ENCODE measurements at places on chromosomes 16 and 17.
A peak's percentile ranks its signal among the peaks of the same experiment; 100 is the strongest.

- DNase-seq, result no peak
Measured at GRCh38 chr17:6487251-6488007, 43.2 kb downstream of the PIMREG start.

GRCh38 chr16:87874639-87875427 is 5.5 kb upstream of the SLC7A5 start:
- DNase-seq, result peak; percentile 69

DNA sequence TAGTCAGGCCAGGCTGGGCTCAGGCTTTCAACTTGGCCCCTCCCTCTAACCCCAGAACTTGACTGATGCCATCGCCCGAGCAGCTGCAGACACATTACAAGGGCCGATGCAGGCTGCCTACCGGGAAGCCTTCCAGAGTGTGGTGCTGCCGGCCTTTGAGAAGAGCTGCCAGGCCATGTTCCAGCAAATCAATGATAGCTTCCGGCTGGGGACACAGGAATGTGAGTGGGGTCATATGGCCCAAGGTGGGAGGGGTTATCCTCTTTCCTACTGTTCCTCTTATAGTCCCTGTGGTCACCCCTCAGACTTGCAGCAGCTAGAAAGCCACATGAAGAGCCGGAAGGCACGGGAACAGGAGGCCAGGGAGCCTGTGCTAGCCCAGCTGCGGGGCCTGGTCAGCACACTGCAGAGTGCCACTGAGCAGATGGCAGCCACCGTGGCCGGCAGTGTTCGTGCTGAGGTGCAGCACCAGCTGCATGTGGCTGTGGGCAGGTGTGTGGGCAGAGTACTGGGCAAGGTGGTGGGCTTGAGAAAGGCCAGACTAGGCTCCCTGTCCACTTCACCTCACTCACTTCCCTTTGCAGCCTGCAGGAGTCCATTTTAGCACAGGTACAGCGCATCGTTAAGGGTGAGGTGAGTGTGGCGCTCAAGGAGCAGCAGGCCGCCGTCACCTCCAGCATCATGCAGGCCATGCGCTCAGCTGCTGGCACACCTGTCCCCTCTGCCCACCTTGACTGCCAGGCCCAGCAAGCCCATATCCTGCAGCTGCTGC is 2.1 kb upstream of the NRN1L start:
- no peak for DNase-seq

- no peak for DNase-seq
Measured at GRCh38 chr17:1360975-1361374, 39.0 kb downstream of the YWHAE start.

- no peak for DNase-seq
Measured at GRCh38 chr17:82961366-82962162, 117.8 kb upstream of the METRNL start.

GRCh38 chr17:50265212-50265611 is 9.1 kb upstream of the TMEM92 start:
- no peak for DNase-seq

- peak; percentile 11 for DNase-seq
Measured at GRCh38 chr16:84013787-84014569, 28.6 kb downstream of the SLC38A8 start.

DNA sequence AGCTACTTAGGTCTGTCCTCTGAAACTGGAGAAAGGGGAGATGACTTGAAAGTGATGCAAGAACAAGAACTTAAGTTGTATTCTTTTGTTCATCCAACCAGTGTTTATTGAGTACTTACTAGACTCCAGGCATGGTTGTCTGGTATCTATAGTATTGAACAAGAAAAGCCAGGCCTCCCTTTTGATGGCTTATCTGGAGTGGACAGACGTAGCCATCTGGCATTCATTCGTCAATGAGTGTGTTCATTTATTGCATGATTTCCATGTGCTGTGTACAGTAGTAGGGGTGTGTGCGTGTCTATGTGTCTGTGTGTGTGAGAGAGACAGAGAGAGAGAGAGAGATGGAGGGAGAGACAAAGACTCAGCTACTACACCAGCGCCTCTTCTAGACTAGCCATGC is 9.2 kb downstream of the ABAT start:
- DNase-seq, result no peak

DNA sequence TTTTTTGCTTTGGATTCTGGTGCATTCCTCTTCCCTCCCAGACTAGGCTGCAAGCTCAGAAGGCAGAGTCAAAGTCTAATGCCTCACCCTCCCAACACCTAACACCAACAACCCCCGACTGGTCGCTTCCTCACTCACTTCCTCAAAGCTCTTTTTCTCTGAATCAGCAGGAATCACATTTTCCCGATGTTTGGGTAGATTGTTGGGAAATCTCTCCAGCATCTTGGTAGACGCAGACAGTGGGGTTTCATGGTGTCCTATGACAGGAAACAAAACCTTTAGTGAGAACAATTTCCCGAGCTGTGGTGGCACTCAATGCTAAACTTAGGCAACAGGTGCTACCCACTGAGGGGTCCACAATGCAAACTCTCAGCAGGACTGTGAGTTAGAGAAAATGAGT is 39.9 kb upstream of the ICAM2 start:
- DNase-seq, result no peak

GRCh38 chr16:85718153-85718477 is 29.4 kb upstream of the GINS2 start:
- no peak for DNase-seq

DNA sequence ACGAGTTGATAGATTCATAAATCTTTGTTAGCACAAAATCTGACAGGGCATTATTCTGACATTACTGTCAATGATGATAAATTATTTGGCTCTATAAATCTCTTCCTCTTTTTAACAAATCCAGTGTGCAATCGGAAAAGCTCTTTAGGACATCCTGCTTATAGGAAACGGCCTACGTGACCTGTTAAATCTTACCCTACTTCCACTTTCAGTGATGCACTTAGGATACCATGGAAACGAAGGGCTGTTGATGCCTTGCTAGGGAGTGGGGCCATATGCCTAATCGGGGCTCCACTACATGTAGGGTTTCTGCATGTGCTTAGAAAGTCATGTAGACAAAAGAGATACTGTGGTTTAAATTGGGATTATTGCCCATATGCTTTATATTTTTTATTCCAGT is 27.2 kb downstream of the ZNF594 start:
- DNase-seq, result no peak

GRCh38 chr17:74888469-74888868 is 5.0 kb downstream of the FADS6 start:
- no peak for DNase-seq

GRCh38 chr16:85653290-85653891 is 35.4 kb downstream of the GINS2 start:
- DNase-seq, result no peak

GRCh38 chr17:10392880-10393279 is 20.1 kb upstream of the MYH13 start:
- DNase-seq, result no peak

- DNase-seq, result no peak
Measured at GRCh38 chr16:64762211-64762610, 359.7 kb downstream of the CDH11 start.

DNA sequence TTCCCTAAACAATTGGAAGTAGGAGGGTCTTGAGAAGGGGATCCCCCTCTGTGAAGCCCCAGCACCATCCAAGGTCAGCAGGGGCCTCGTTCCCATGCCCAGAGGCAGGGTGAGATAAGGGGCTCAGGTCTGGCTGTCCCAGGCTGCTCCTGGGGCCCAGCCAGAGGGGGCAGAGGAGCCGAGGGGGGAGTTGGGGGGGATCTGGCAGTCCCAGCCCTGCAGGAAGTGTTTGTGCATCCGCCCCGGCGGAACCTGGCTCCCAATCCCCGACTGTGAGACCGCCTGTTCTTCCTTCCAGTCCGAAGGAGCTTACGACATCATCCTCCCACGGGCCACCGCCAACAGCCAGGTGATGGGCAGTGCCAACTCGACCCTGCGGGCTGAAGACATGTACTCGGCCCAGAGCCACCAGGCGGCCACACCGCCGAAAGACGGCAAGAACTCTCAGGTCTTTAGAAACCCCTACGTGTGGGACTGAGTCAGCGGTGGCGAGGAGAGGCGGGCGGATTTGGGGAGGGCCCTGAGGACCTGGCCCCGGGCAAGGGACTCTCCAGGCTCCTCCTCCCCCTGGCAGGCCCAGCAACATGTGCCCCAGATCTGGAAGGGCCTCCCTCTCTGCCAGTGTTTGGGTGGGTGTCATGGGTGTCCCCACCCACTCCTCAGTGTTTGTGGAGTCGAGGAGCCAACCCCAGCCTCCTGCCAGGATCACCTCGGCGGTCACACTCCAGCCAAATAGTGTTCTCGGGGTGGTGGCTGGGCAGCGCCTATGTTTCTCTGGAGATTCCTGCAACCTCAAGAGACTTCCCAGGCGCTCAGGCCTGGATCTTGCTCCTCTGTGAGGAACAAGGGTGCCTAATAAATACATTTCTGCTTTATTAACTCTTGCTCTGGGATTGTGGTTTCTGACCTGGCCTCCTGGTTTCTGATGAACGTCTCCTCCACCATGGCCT is 14.9 kb downstream of the GPRC5C start:
- no peak for DNase-seq

DNA sequence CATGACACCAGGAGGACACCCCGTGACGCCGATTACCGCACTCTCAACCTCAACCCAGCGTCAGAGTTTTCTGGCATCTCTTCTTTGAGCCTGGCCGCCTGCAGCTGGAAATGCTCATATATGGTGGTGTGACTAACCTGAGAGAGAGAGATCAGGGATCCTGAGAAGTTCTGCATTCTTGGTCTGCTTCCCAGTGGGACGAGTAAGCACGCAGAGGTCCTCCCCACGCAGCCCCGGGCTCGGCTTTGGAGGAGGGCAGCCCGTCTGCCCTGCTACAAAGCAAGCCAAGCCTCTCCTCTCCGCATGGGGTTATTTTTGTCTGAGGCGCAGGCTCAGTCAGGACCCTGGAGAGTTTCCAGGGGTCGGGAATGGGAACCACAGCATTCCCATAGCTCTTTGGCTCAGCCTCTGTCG is 16.5 kb downstream of the CRISPLD2 start:
- no peak for DNase-seq

DNA sequence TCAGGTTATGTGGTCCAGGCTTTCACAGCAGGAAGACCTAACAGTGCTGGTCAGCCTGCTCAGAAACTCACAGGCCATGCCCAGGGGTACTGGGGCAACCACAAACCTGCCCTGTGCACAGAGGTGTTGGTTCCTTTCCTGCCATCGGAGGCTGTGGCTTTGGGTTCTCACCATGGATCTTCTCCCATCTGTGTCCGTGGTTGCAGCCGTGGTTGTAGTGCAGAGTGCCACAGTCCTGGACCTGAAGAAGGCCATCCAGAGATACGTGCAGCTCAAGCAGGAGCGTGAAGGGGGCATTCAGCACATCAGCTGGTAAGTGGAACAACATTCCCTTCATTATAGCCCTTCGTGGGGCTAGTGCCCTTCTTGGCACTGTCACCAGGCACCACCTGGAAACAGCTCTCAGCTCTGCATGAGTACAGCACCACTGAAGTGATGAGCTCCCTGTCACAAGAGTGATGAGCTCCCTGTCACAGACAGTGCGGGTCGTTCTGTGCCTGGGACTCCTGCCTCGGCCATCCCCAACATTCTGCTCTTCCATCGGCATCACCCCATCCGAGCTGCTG is 2.0 kb downstream of the SNRNP25 start:
- no peak for DNase-seq

GRCh38 chr16:20916942-20917341 is 16.4 kb downstream of the LYRM1 start:
- DNase-seq, result no peak

DNA sequence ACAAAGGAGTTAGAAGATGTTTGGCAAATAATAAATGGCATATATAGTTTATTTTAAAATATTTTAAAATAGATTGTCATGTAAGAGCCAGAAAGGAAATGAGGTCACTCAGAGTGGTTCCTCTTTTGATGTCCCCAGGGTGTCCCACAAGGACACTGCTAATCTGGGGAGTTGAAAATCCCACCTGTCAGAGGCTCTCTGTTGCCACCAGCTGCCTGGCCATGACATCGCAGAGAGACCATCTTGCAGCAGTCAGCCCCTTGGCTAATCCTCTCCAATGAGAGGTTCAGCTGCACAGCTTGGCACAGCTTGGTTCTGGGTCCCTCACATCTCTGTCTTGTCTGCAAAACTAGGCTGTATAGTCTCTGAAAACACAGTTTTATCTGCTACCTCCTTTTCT is 11.0 kb upstream of the RBFOX1 start:
- DNase-seq, result no peak

- DNase-seq, result no peak
Measured at GRCh38 chr17:57025876-57026275, 47.9 kb downstream of the SCPEP1 start.
